ENCODE measurements at places on chromosomes 11 and 22.

DNA sequence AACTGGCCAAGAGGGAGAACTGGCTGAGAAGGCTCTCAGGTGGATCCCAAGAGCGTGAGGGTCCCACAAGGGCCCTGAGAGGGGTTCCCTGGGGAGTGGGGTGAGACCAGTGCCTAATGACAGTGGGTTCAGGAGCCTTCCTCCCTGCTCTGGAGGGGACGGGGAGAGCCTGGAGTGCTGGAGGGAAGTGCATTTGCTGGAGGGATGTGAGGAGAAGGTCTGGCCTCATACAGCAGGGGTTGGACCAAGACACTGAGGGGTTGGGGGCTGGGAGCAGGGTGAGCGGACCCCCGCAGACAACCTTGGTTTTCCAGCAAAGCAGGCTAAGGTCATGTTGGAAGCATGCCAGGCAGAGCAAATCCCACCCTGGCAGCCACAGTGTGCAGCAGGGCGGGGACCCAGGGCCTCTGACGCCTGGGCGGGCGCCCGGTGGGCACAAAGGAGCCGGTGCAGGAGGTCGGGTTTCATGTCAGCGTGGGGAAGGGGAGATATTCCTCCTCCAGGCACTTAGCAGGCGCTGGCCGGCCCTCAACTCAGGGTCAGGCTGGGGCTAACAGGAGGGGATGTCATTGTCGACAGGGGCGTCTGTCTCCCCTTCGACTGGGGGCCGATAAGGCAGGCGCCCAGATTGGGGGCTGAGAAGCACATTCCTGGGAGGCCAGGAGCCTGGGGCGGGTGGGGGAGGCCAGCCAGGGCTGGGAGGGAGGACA lies 3.1 kb upstream of the DERL3 start:
- no peak for DNase-seq

- DNase-seq: no peak
Observed at GRCh38 chr11:33875621-33876294, 16.1 kb downstream of the LMO2 start.

DNA sequence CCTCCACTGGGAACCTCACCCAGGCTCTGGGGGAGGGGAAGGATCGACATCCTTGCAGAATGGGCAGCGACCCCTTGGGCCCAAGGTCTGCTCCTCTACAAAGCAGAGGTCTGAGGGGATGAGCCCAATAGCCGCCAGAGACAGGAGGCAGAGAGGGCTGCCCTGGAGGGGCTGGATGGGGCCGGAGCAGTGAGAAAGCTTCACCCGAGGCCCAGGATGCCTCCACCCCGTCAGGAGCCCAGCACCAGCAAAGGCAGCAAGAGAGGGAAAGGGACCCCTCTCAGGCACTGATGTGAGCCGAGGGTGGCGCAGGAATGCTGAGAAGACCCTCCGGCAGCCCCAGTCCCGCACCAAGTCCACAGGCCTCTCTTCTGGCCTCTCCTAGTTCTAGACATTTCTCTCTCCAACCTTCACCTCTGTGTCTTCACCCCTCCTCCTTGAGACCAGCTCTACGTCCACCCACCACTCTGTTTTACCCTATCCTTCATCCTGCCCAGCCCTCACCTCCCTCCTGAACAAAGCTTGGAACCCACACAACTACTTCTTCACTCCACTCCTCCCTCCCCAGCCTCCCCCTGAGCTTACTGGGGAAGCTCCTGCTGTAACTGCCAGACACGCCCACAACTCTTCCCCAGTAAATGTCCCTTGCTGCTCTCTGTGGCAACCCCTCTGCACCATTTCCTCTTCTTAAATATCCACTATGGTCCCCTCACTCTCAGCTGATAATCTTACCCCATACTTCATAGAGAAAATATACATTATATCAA lies 131.9 kb downstream of the MPPED1 start:
- no peak for DNase-seq

GRCh38 chr11:61541598-61541997 lies 33.0 kb downstream of the LRRC10B start:
- DNase-seq: no peak

- no peak for DNase-seq
Observed at GRCh38 chr11:76296731-76297542, 84.0 kb downstream of the THAP12 start.

DNA sequence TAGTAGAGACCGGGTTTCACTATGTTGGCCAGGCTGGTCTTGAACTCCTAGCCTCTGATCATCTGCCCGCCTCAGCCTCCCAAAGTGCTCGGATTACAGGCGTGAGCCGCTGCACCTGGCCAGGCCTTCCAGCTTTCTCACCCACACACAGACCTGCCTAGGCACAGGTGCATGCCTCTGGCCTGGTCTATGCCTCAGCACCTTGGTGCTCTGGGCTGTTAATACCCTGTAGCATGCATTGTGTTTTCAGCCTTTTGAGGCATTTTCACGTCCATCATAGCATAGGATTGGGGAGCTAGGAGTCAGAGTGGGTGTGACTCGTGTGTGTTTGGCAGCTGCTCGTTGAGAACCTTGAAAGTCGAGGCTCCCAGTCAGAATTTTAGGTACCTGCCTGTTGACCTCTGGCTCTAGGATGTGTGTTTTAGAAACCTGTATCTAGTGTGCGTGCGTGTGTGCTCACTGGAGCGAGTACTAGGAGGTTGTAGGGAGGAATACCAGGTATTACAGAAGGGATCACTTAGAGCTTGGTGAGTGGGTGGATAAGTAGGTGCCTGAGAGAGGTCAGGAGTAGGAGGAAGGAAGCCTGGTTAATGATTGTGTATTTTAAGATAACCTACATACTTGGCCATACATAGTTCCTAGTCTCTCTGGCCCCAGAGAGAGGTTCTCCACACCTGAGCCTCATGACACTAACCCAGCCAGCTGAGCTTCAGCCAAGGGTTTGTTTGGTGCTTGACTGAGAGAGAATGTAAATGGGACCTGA lies 20.0 kb downstream of the CRKL start:
- no peak for DNase-seq

- DNase-seq: no peak
Observed at GRCh38 chr22:27269751-27270543, 531.6 kb downstream of the MN1 start.

- DNase-seq: no peak
Observed at GRCh38 chr11:44446996-44447771, 118.3 kb upstream of the CD82 start.

DNA sequence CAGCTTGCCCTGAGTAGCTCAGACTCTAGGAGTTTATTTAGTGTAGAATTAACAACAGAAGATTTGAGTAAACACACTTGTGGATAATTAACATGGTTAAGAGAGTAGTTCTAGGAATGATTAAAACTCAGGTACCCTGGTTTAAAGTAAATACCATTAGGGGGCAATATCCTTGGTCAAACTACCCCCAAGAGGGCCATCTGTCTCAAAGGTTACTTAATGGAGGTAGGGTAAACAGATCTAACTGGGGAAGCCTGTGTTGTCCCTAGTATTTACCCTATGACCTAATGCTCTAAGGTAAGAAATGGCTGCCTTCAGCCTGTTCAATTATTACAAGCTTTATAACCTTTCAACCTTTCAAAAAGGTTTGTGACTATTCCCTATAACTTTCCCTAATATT lies 10.6 kb upstream of the GLYATL1 start:
- DNase-seq: no peak

GRCh38 chr11:20444535-20444934 lies 57.0 kb downstream of the PRMT3 start:
- DNase-seq: no peak

GRCh38 chr11:87072787-87073186 lies 35.1 kb downstream of the TMEM135 start:
- DNase-seq: no peak

- no peak for DNase-seq
Observed at GRCh38 chr22:27440304-27440865, 361.2 kb downstream of the MN1 start.

- DNase-seq: no peak
Observed at GRCh38 chr11:83054904-83055380, 16.8 kb downstream of the RAB30 start.

DNA sequence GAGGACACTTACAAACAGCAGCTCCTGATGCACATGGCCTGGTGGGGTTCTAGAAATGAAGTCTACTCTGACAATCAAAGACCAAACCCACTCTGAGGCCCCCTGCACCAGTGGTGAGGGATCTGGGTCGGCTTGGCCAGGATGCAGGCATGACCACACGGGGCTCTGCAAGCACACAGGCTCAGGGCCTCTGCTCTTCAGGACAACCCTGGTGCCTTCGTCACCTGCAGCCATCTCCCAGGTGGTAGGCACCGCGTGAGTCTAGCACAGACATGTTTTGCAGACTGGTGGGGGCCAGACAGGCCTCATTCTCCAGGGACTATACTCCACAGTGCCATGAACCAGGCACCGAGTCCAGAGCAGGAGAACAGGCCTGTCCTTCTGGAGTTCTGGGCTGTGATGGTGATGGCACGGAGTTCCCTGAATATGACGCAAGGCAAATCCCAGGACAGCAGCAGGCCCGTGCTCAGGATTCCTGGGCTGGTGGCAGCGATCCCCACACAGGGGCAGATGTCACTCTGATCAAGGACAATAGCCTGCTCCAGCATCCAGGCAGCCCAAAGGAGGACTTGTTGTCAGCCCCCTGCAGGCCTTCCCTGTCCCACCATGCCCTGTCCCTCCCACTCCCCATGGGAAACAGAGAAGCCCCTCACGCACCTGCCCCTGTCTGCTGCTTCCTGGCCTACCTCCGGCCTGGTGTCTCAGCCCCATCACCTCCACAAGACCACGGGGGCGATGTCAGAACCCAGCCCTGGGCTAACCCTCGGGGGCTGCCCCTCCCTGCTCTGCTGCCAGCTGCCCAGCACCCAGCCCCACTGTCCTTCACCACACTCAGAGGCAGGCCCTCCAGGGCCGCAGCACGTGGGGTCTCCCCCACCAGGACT lies 36.1 kb downstream of the GNB1L start:
- no peak for DNase-seq

DNA sequence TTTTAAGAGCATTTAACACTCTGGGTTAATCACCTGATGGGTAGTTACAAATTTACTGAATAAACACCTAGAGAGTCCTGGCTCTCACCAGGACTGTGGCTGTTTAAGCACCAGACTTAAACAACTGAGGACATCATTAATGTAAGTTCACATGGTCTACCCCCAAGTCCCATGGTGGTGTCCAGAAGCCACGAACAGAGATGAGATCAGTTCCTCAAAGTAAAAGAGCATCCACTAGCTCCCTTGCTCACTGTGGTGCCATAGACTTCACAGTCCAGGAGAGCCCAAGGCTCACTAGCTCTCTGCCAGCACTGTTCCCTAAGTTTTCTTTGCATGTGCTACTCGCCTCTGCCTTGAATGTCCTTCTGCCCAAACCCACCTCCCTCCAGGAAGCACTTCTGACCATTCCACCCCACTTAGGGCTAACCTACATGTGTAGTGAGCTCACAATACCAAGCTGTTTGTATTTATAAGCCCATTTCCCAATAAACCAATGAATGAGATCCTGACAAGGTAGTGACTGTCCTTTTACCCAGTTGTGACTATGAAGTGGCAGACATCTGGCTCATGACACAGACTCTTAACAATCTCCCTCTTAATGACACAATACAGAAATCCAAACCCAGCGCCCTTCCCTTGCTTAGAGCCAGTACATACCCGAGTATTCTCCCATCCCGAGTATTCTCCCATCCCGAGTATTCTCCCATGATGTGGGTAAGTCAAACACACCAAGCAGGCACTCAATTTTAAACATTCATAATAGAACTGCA lies 15.7 kb downstream of the NAP1L4 start:
- DNase-seq: no peak

DNA sequence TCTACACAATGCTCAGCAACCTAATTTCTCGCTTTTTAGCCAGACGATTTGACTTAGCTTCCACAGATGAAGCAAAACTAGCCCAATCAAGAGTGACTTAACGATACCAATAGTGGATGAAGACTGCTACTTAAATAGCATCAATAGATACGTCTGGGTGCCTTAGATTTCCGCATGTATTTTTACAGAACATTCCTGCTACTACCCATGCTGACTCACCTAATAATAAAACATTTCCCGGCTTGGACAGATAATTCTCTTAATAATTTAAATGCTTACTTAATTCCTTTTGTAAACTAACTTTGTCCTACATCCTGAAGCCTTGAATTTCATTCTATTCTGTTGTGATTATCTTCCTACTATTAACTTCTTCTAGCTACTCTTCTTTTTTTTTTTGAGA lies 5.2 kb upstream of the LAYN start:
- DNase-seq: no peak

GRCh38 chr11:66420671-66421476 lies at the start of gene NPAS4:
TSS of gene NPAS4 (plus strand) at chr11:66421035. CDS start at chr11:66421180, 145 bp downstream.
- no peak for DNase-seq

DNA sequence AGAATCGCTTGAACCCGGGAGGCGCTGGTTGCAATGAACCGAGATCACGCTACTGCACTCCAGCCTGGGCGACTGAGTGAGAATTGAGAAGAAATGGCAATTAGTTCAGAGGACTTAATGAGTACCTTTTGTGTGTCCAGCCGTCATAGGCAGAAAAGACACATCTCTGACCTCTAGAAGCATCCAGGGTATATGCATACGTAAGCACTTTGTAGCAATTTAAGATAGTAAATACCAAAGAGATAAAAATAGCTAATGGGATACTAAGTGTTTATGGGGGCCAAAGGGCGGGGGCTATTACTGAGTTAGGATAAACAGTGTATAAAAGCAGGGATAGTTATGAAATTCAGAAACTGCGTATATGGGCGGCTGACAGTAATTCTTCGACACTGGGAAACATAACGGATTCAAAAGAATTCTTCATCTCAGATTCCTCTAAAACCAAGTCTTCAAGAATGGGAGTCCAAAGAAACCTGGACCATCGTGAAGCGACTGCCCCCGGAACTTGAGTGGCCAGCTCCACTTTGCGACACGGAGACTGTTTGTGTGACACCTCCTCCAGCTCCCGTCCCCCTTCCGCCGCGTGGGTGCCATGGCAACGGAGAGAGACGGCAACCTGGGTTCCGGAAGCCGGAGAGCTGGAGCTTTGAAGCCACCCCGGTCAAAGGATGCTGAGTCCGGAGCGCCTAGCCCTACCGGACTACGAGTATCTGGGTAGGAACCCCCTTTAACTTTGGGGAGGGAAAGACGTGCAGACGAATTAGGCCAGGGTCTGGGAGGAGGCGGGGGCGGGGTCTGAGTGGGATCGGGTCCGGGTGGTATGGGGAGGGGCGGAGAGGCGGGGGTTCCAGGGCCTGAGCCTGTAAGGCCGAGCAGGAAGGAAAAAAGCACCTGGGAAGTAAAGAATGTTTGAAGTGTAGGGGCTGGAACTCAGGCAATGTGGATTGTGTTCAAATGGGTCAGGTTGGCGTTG lies at the start of gene CSTPP1:
Gene CSTPP1 (plus strand): TSS at position 624 of the 973 bp plus-strand sequence. CDS start 45 bp downstream, at position 669.
- DNase-seq: peak; percentile 93

GRCh38 chr11:65390099-65390941 lies 3.9 kb downstream of the FRMD8 start:
- no peak for DNase-seq

DNA sequence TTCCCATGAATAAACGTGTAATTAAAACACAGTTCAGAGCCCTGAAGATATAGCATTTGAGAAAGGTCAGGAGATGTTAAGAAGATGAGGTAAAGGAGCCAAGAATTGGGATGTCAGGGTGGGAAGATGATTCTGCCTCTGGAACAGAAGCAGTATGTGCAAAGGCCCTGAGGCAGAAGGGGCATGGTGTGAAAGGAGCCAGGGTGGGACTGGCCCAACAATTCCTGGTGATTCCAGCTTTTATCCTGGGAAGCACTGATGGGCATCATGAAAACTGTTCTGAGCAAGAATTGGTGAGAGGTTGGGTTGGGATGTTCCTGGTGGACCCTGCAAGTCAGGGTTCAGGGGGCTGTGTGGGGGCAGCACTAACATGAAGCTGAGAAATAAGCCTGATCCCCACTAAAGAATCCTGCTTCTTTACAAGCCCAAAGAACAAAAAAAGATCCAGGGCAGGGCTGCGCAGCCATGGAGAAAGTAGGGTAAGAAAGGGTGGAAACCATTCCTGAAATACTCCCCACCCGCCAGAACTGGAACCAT lies 2.5 kb upstream of the FXYD6 start:
- no peak for DNase-seq

- no peak for DNase-seq
Observed at GRCh38 chr22:39149915-39150847, 2.3 kb downstream of the CBX7 start.
